ENCODE measurements at places on chromosomes 1 and 21.
A peak's percentile ranks its signal among the peaks of the same experiment; 100 is the strongest.

- DNase-seq, result no peak
Measured at GRCh38 chr1:115862403-115862802, 21.5 kb upstream of the NHLH2 start.

GRCh38 chr1:225822655-225823403 is 12.9 kb downstream of the EPHX1 start:
- DNase-seq, result no peak

GRCh38 chr1:226643611-226644540 is 95.2 kb downstream of the ITPKB start:
- DNase-seq, result peak; percentile 75

DNA sequence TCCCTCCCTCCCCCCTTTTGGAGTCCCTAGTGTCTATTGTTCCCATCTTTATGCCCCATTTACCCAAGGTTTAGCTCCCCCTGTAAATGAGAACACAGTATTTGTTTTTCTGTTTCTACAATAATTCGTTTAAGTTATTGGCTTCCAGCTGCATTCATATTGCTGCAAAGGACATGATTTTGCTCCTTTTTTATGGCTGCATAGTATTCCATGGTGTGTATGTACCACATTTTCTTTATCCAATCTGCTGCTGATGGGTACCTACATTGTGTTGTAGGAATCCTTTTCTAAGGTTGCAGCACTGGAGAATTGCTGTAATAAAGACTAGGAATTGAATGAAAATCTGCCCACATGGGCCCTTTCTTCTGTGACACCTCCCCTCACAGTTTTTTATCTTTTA is 6.8 kb downstream of the SLC25A24 start:
- DNase-seq, result no peak

DNA sequence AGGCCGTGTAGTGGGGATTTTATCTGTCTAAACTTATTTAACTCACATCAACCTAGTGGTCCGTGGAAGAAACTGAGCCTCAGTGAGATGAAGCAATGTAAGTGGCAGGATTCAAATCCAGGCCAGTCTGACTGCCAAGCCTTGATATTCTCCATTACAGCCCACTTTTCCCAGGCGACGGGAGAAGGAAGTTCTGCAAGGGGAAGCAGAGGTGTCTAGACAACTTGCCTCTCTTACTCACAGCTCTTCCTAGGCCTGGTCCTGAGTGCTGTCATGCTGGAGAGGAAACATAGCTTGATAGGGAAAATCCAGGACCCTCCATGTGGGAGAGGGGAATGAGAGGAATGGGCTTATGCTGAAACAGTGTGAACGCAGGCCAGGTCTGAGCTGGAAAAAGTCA is 9.1 kb downstream of the CTSE start:
- DNase-seq, result no peak

GRCh38 chr1:207813512-207813881 is 61.6 kb downstream of the CD46 start:
- no peak for DNase-seq

GRCh38 chr1:8649027-8649426 is 168.4 kb downstream of the RERE start:
- DNase-seq, result peak; percentile 68

DNA sequence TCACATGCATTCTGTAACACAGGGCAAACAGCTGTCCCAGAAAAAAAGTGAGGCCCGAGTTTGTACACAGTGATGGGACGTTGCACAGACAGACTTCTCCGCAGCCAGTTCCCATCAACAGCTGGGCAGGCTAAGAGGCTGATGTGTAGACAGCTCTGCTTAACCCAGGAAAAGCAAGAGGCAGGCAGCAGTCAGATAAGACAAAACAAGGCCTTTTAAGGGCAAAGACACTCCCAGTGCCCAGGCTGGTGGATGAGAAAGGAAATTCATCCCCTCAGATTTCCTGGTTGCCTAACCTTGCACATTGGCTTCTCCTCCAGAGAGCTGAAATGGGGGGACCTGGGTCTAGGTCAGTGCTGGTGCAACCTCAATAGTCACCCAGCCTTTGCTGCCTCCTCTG is 17.2 kb upstream of the PHLDA3 start:
- no peak for DNase-seq

DNA sequence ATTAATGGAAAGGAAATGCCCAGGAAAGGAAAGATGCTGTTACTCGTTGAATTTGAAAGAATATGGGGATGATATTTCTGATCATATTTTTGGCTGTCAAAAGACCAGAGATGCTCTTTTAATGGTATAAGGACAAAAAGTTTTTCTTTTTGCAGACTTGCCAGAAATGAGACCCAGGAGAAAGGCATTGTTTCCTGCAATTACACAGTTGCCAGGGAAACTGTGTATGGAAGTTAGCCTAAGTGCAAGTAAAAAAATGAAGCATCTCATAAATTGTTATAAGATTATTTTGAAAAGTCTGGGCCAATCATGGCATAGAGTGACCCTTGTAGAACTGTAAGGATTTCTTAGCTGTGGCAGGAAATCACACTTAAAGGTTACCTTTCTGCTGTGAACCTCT is 155.7 kb upstream of the BEND5 start:
- DNase-seq, result no peak

DNA sequence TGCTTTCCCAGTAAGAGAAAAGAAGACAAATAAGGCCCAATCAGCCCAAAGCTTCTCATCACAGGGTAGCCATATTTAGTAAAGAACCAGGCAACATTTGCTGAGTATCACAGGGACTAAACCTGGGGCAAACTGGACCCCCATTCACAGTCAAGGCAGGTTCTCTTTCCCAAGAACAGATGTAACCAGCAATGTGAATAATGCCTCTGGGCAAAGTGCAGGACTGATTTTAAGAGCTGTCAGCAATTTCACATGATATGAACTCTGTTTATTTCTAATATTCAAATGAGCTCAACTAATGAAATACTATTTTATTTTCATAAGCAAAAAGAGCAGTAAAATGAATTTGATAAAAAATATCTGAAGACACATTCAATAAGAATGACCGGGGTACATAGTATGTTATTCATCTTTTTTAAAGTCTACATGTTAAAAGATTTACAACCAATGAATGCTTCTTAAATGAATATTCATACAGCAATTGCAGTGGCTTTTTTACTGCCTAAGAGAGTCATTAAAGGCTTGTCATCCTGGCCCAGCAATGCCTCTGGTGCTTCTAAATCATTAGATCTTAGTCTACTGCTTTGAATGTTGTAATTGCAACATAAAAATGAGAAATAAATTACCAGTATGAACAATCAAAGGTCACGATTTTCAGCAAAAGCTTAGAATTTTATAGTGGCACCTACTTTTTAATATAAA is 308.8 kb downstream of the SMYD3 start:
- DNase-seq, result no peak

GRCh38 chr1:29716306-29716705 is 480.0 kb downstream of the PTPRU start:
- no peak for DNase-seq

DNA sequence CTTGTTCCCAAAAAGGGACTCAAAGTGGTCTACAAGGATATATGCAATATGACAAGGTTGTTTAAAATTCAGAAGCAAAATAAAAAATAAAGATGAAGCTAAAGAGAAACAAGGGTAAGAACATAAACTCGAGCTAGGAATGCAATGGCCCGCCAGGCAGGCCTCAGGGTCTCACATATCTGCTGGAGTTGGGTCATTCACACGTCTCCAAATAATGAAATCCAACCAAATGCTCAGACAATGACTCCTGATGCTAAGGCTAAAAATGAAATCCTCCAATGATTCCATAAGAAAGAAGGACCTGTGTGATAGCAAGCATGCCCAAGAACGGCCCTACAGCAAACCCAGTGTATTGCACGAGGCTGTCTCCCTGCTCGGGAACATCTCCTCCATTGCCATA is 153.3 kb upstream of the ETS2 start:
- DNase-seq, result no peak

DNA sequence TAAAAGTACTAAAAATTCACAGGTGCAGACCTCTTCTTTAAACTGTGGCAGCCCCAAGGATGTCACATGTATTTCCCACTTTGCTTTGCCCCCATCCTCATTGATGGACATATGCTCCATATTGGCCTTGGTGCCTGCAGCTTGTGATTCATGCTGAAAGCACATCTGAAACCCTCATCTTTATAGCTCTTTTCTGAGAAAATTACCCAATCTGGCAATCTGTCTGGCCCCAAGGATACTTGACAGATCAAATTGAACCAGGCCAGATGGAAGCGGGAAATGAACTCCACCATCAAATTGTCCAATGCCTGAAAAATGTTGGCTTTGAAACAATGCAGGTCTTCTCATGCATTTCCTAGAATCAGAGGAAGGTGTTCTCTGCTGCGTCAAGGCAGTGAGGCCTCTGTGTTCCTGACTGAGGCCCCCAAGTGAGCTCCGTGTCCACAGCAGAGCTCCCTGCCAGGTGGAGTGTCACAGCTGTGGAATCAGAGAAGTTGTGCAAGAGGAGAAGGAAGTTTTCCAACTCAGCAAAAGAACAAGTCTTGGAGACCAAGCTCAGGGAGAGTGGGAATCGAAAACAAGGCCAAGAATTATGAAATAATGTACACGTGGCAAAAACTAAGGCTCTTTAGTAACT is 323.7 kb downstream of the PLPP3 start:
- DNase-seq, result no peak

GRCh38 chr1:233304489-233305102 is 9.1 kb upstream of the PCNX2 start:
- no peak for DNase-seq

DNA sequence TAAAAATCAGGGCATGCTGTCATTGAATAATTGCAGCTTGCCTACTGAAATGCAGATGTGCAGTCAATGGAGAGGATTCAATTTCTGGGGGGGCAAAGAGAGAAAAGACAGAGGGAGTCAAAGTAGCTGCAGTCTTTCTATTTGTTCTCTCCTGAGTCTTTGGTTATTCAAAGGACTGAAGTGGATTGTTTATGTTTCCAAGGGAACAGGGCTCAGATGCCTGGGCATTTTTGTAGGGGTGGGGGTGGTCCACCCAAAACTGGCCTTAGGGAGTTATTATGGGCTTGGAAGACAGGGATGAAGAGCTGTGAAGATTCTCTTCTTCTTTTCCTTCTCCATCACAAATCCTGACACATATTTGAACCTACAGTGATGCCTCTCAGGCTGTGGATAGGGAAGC is 408.8 kb upstream of the DAB1 start:
- no peak for DNase-seq

GRCh38 chr1:54327386-54328065 is 78.7 kb downstream of the SSBP3 start:
- DNase-seq, result no peak

DNA sequence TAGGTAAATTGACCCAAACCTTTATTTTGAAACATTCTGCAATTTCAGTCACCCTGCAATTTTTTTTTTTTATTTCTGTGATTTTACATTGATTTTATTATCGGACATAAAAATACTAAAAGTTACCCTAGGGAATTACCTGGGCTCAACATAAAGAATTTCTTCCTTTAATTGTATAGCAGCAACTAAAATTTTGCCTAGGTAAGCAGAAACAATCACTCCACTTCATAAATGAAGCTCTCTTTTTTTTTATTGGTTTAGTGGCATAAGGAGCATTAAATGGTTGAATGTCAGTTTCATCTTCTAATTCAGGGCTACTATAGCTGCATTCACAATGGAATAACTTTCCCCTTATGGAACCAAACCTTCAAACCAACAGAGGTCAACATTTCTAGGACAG is 15.3 kb upstream of the OR2M4 start:
- no peak for DNase-seq

DNA sequence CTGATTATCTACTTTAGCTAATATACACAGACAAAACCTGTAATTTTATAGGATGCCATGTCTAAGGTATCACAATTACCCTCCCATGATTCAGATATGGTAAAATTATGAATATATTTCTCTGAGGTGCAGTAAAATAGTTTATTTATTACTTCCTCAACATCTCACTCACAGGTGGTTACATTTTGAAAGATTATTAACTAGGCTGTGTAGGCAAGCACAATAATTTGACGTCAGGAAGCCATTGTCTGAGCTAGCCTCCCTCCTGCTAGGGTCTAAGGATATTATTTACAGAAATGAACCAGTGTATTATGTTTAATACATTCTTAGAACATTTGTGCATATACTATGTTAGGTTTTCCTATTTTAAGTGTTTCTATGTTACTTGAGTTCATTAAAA is 69.9 kb upstream of the ADGRL2 start:
- no peak for DNase-seq

- no peak for DNase-seq
Measured at GRCh38 chr1:93223023-93223675, 42.6 kb downstream of the CCDC18 start.

GRCh38 chr1:175530183-175530582 is 213.2 kb downstream of the TNR start:
- no peak for DNase-seq

GRCh38 chr1:12549460-12550349 is 68.3 kb downstream of the DHRS3 start:
- DNase-seq, result no peak

DNA sequence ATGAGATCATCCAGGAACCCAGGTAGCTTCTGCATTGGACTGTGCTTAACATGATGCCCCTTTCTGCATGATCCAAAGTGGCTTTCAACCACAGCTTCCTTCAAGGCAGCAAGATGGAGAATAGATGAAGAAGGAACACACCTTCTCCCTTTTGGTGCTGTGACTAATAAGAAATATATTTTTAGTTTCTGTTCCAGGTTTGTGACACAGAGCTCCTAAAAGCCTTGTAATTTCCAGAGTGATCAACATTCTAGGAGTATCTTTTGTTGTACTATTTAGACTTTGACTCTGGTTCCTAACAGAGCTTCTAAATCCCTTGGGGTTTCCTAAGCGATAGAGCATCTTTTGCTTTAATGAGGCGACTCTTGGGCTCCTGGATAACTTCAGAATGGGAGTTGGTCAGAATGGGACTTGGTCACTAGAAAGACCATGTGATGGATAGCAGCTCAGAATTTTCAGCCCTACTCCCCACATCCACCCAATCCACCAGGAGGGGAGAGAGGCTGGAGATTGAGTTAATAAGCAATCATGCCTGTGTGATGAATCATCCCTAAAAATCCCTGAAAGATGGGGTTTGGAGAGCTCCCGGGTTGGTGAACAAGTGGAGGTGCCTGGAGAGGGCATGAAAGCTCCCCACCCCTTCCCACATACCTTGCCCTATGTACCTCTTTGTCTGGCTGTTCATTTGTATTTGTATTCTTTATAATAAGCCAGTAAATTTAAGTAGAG is 134.8 kb downstream of the FGGY start:
- DNase-seq, result no peak

DNA sequence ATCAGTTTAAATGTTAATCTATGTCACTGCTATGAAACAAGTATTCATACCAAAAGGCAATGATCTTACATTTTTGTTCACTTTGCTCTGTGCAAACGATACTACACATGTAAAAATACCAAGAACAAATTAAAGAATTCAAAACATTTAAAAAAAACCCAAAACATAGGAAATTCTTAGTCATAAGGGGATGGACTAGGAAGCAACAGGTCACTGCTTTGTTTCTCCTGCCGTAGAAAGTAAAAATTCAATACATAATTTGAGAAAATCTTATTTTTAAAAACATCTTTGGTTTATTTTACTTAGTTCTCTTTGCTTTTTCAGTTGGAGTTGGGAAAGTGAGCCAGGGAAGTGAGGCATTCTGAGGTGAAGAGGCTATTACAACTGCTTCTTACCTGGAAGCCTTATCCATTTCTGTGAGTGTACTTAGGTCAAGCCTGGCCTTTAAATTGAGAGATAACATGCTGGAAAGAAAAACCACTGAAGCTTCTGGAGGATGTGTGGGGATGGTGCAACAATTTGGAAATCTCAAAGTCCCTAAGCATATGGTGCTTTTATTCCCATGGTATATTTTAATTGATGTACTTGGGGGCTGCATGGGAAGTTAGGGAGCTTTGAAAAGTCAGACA is 183.5 kb downstream of the CDC42BPA start:
- no peak for DNase-seq

Data from GM20000 (cell line).